NCI-H446 treated with DMSO at 0.1 percent for 48 hours (cell line): ENCODE measurements at places on chromosomes 6 and 20.
A peak's percentile ranks its signal among the peaks of the same experiment; 100 is the strongest.

- DNase-seq = peak; percentile 23
These were observed 520 bp downstream of the SLC24A3 start for GRCh38 chr20:19212821-19213502.

DNA sequence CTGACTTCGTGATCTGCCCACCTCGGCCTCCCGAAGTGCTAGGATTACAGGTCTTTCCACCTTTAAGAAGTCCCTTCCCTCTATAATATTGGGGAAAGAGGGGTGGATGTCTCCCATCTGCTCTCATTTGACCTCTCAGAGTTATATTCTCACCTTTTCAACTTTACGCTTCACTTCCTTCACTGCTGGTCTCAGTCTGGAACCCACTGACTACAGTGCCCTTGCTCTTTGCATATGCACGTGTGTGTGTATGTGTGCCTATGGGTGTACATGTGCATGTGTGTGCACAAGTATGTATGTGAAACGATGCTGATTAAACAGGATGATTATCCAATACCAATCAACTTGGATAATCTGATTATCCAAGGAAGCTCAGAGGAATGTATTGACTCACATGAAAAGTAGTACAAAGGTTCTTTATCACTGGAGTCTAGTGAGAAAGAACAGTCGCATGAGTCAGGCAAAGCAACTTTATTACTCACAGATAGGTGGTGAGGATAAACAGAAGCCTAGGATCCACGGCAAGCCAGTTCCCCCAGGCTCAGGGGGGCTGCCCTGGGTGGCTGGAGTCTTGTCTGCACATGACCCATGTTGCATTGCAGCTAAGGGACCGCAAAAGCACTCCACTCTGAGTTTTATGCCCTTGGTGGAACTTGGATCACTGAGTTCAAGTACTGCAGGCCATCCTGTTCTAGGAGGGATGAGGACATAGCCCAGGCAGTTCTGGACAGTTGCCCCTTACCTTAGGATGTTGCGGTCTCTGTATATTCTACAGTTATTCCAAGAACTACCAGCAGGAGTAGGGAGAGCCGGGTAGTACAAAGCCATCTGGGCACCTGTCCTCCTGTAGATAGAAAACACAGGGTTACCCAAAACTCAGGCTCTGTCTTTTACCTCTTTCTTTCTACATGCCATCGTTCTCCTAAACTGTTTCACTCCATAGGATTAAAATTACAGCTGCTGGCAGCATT, 50.9 kb downstream of the SNRNP48 start:
- no peak for DNase-seq

DNA sequence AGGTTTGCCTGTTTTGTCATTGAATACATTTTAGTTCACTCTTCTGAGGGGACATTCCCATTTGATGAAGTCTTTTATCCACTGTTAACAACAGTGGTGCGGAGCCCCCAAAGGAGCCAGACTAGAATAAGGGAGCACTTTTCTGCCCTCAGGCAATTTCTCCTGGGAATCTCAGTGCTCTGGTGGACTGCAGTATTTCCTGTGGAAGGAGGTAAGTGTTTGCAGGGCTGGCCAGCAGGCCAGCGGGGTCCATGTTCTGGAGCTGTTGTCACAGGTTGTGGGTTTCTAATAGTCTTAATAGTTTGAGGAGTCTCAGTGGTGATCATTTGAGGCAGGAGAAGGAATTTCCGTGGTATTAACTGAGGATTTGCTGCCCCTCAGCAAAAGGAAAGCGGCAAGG, 83.5 kb downstream of the ASXL1 start:
- no peak for DNase-seq

- no peak for DNase-seq
These were observed 14.0 kb downstream of the APMAP start for GRCh38 chr20:24978513-24978912.

GRCh38 chr6:2688401-2689064, 62.2 kb downstream of the MYLK4 start:
- no peak for DNase-seq

DNA sequence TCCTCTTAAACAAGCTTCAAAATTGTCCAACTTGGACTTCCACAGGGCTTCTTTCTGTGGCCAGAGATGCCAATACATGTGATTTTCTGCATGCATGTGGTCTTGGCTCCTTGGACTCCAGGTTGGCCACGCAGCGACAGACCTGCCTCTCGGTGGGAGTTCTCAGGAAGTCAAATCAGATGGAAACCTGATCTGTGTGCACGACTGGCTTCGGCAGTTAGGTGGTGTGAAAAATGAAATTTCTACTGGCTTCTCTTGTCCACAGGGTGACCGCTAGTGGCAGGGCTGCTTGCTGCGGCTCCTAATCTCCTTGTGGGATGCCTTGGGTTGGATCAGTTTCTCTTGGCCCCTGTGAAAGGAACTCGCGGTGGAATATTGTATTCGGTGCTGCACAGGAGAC, 57.3 kb downstream of the PHACTR3 start:
- no peak for DNase-seq

DNA sequence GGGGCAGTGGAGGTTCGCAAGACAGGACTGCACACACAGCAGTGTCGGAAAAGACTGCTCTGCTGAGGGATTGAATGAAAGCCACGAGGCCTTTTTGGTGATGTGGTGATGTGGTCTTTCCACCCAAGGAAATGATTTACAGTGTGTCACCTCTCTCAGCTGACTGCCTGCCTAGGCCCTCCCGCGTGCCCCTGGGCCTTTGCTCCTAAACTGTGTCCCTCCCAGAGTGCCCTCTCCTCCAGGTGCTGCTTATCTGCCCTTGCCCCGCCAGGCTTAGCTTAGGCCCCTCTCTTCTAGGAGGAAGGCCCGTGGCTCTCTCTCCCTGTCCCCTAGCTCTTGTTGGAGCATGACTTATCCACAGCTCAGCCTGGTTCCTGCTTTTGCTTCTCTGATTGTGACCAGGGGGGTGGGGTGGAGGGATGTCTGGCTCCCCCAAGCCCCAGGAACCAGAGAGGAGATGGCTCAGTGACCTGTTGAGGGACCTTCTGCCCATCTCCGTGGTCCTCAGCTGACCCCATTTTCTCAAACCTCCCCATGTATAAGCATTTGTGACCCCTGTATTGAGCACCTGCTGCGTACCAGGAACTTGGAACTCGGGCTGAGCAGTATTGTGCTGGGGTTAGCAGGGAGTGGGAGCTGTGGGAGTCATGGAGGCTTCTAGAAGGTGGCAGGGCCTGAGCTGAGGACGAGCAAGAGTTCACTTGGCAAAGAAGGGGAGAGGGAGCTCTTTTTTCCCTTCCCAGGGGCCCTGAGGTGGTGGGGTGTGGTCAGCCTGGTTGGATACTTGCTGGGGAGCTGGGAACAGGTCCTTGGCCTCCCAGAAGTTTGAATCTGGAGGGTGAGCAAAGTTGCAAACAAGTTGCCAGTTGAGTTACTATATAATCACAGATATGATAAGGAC, 2.2 kb downstream of the SRC start:
- no peak for DNase-seq

DNA sequence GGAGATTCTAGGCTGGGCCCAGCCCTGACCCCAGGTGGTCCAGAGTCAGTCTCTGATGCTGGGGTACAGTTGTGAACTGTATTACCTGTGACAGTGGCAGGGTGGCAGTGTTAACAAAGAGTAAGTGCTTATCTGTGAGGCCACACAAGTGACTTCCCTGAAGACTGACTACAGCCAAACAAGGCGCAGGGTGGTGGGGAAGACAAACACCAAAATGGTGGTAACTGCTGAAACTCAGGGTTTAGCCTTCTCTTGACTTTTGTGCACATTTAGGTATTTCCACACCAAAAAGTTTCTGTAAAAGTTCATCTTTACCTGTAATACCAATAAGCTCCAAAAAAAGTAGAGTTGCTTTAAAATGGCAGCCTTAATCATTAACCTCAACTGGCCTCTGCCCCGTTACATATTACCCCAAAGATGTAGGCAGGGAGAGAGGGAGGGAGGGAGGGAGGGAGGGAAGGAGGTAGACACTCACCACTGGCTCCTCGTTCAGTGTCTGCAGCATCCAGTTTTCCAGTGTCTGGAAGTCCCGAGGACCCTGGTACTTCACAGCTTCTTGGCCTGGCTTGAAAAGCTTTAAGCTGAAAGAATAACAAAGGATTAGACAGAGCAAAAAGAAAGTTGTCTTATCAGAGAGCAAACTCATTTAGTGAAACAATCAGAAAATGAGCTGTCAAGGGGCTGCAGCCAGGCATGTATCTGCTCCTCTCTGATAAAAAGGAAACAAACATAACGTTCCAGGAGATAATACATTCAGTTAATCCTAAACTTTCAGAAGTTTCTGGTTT, 11.3 kb downstream of the TXNDC5 start:
- no peak for DNase-seq
